ENCODE measurements at places on chromosomes 5 and 9.

DNA sequence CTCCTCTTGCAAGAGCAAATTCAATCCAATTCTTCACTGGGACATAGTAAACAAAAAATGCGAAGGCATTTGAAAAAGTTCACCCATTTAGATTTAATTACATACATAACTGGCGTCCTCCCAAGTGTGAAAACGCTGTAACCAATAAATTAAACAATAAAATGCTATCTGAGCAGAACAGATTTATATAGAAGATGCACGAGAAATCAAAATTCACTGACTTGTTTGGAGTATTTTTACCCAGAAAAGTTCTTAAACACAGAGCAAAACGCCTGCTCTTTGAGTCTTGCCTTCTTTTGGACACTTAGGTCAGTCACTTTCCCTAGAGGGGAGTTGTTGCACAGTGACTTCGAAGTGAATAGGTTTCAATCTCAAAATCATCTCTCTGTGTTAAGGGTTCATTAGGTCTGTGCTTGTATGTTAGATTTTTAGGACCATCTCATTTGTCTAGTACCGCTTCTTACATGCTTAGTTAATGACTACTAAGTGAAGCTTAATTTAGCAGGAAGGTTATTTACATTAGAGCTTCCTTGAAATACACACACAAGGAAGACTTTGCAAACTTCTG is 1.9 kb downstream of the ALDH1A1 start:
- DNase-seq: no peak

DNA sequence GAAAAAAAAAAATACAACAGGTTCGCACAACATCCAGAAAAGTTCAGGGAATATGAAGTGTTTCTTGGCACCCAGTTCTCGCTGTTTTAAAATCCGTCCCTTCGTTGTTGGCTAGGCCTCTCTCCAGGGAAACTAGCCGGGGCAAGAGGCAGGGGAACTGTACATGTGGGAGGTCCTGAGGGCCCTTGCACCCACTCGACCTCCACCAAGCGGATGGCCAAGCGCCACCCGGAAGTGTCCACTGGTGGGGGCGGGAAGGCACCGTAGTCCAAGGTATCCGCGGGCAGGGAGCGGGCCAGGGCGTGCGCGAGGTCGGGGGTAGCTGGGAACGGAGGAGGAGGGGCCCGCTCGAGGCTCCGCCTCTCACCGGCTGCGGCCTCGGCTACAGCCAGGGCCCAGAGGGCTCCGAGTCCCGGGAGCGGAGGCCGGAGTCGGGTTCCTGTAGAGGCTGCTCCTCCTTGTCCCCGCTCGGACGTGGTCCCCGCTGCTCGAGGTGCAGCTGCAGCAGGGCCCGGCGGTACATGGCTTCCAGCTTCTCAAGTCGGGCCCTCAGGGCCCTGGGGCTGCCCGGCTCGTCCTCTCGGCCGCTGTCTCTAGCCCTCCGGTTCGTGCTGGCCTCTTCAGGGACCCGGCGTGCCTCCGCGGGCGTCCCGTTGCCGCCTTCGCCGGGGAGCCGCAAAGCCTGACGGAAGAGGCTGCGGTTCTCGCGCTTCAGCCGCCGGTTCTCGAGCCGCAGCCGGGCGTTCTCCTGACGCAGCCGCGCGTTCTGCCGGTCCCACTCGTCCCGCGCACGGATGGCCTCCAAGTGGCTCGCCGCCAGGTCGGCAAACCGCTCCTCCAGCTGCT is 720 bp downstream of the TUSC1 start:
- no peak for DNase-seq

- no peak for DNase-seq
Observed at GRCh38 chr9:37417857-37418618, 4.5 kb upstream of the GRHPR start.

GRCh38 chr5:9401786-9402472 is 143.9 kb downstream of the SEMA5A start:
- DNase-seq: no peak

- no peak for DNase-seq
Observed at GRCh38 chr5:97096846-97097245, 45.6 kb downstream of the LIX1 start.

DNA sequence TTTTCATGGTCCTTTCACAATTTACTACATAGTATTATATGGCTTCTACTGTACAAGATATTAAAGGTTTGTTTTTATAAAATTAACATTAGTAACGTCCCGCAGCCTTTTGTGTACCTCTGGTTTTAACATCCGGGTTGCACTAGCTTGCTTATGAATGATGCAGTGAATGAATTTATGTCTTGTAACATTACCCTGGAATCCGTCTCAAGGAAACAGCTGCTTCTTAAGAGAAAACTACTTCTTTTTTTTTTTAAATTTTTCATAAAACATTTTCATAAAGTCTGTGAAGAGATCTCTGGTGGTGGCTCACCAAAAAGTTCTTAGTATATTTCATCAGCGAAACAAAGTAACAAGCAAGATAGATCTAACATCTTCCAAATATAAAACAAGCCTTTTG is 23.6 kb downstream of the MARCHF3 start:
- no peak for DNase-seq

GRCh38 chr9:35908504-35909125 is 675 bp upstream of the SPAAR start:
- DNase-seq: no peak

DNA sequence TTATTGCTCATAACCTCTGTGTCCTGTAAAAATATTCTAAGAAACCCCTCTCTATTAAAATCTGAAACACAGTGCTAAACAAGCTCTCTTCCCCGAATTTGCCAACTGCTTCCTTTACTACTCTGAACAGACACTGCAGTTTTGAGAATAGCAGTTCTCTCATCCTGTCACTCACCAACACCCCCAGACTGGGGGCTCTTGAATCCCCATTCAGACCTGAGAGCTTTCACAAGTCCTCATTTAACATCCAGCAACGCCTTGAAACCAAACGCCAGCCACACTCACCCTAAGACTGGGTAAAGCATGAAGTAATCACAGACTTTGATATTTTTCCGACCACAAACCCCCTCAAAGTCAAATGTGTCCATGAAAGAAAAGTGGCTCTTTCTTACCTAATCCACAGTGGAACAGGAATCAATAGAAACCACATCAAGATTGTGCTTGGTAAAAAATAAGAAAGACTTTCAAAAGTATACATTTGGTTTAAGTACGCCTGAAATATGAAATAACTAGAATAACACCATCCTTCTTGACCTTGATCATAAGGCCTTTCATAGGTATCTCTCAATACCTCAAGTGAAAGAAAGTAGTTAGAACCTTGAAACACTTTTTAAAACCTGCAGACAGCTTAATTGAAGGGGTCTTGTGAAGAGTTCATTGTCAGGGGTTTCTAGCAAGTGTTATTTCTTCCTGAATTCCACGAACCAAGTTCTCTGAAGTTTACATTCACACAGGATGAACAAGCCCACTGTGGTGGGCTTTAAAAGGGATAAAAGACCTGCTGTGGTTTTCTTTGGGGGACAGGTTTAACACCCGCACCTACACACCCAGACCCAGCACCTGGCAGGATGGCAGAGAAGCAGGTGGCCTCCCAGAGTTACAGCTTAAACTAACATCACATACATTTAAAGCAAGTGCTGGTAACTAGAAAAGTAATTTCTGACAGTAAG is 412.6 kb downstream of the MLLT3 start:
- DNase-seq: peak; percentile 32

GRCh38 chr5:158233735-158234322 is 374.9 kb upstream of the CLINT1 start:
- no peak for DNase-seq
